ENCODE measurements at places on chromosomes 7 and 10.

- no peak for DNase-seq
These were observed 207.2 kb downstream of the CELF2 start for GRCh38 chr10:11224792-11225416.

GRCh38 chr7:7103343-7104313 is 78.7 kb upstream of the C1GALT1 start:
- peak; percentile 60 for DNase-seq

GRCh38 chr7:25132430-25132829 is 7.4 kb upstream of the CYCS start:
- no peak for DNase-seq

- DNase-seq = no peak
These were observed 203.1 kb downstream of the TFEC start for GRCh38 chr7:115827305-115828045.

- no peak for DNase-seq
These were observed 128.7 kb downstream of the C1GALT1 start for GRCh38 chr7:7311001-7311400.

All from NCI-H1436 (cell line).